Right cardiac atrium (tissue), 5 donors: ENCODE measurements at places on chromosomes 2 and 18.
A peak's percentile ranks its signal among the peaks of the same experiment; 100 is the strongest.

DNA sequence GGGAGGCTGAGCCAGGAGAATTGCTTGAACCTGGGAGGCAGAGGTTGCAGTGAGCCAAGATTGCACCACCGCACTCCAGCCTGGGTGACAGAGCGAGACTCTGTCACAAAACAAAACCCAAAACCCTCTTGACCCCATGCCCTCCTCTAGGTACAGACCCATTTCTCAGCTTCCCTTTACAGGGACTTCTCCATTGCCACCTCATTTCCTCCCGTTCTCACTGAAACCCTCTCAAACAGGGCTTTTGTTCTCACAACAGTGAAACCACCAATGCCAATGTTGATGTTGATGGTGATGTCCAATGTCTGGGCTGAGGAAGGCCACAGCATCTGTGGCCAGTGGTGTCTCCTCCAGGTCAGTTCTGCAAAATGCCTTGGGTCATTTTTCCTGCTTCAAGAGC, 69.0 kb upstream of the ZCCHC2 start:
- no peak for DNase-seq

DNA sequence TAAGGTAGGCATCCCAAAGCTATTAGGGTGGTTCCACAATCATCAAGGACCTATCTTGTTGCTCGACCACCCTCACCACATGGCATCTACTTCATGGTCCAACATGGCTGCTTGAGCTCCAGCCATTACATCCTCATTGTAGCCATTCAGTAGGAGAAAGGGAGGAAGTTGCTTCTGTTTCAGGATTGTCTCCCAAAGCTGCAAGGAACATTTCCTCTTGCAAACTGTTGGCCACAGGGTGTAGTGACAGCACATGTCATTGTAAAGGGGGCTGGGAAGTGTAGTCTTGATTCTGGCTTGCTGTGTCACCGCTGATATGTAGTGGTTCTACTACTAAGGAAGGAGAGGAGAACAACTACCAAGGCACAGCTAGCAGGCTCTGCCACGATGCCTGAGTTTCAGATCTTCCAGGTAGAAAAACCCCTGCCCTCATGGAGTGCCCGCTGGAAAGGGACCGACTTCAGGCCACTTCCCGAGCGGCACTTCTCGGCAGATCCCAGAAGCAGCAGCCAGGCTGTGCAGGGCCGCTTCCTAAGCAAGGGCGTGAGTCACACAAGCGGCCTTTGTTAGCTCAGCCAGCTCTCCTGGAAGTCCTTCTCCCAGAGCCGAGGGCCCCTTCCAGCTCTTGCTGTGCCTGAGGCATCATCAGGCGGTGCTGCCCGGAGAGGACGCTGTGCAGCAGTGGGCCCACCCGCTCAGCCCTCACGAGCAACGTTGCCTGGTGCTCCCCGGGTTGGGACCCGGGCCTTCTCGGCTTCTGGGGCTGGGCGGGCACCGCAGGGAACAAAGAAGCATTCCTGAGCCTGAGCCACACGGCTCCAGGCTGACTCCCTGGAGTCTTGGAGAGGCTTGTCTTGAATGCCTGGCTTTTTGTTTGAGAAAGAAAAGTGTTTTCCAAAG, 58.2 kb downstream of the HS6ST1 start:
- DNase-seq, result peak; percentile 85

DNA sequence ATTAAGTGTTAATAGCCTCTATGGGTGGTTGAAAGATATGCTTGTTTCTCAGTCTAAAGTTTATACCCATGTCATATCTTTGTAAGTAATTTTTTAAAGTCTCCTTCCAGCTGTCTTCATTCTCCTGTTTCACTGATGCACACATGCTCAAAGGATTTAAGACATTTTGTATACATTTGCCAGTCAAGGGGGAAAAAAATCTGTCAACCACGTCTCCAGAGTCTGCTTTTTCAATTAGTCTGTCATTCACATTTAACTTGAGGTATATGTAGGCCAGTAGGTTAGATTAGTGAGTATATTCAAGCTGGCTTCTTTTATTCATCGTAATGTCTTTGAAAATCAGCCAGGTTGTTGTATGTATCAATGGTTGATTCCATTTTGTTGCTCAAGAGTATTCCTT, 193.5 kb downstream of the MCFD2 start:
- no peak for DNase-seq

DNA sequence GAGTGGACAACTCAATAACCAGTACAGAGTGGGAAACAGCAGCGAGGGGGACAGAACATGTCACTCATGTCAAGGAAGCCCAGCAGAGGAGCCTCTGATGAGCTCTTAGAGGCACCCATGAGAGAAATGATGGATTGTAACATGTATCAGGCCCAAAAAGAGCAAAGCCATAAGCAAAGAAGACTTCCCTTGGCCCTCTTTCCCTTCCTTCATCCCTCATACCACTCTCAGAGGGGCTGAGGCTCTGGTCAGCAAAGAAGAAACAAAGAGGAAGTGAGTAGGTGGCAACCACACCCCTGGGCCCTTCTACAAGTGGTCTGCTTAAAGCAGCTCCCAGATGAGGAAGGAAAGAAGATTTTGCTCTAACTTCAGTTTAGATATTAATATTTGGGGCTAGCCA, 112.8 kb downstream of the CDC42EP3 start:
- peak; percentile 18 for DNase-seq

DNA sequence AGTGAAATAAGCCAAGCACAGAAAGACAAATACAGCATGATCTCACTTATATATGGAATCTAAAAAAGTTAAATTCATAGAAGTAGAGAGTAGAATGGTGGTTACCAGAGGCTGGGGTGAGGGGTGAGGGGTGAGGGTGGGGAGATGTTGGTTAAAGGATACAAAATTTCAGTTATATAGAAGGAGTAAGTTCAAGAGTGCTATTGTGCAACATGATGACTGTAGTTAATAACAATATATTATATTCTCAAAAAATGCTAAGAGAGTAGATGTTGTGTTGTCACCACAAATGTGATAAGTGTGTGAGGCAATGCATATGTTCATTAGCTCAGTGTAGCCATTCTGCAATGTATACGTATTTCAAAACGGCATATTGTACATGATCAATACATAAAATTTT, 26.4 kb upstream of the GULP1 start:
- DNase-seq, result no peak
